ENCODE measurements at places on chromosomes 12 and 14.

DNA sequence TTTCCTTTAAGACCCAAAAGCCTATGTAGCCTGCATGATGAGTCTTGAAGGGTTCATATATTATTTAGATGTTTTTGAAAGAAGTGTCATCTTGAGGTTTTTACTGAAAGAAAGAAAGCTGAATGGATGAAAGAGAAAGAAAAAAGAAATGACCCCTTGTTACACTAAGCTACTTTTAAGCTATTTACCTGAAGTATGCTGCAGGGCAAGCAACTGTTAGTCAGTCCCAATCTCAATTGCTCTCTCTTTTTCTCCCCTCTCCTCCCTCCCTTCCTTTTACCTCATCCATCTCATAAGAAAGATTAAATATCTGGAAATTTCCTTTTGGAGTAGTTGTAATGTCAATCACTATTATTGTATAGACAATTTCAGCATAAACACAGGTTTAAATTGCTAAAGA, 512.4 kb downstream of the TMTC2 start:
- no peak for DNase-seq

DNA sequence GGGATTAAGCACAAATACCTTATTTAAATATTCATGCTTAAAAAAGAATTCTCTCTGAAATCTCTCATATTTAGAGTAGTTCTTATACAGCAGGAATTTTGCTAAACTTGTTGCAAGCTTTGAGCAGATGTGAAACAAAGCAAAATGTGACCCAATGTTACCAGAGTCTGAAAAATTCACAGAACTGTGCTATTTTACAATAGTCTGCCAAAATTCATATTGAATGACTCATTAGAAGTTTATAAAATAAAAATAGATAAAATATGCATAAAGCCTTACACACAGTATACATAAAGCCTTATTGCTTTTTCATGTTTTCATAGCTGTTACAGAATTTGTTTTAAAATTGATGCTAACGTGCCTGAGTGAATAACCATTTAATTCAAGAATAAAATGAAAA, 17.8 kb upstream of the RHOJ start:
- no peak for DNase-seq

GRCh38 chr12:30437616-30438015, 258.1 kb downstream of the IPO8 start:
- no peak for DNase-seq

DNA sequence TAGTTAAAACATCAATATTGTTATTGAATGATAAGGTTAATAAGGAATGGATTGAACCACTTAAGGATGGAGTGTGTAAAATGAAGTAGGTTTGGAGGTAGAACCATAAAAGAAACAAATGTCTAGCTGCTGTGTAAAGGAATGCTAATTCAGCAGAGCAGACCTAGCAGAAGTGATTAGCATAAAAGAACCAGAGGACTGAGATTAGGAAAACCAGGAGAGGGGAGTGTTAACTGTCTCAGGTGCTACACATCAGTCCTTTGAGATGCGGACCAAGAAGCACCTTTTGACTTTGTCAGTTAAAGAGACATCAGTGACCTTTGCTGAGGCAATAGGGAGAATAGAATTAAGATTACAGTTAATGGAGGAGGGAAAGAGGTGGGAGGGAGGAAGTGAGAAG, 84.5 kb downstream of the PLEKHA5 start:
- DNase-seq = no peak

GRCh38 chr12:47267571-47267970, 187.8 kb upstream of the AMIGO2 start:
- DNase-seq = no peak

- DNase-seq = peak; percentile 30
These were observed 656 bp downstream of the RAB21 start for GRCh38 chr12:71755146-71755892.

DNA sequence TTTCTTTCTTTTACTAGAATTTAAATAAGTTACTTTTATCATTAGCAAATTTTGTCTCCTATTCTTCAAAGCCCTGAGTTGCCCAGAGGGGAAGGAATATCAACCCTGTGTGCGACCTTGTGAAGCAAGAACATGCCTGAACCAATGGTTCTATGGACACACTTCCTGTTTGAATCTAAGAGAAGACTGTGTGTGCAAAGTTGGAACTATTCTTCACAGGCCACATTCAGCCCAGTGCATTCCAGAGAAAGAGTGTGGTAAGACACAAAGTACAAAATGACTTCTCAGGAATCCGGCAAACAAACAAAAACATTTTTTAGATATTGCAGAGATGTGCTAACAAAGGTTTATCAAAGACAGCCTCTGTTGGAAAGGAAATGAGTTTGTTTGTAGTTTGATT, 90.8 kb upstream of the PTPRQ start:
- no peak for DNase-seq

DNA sequence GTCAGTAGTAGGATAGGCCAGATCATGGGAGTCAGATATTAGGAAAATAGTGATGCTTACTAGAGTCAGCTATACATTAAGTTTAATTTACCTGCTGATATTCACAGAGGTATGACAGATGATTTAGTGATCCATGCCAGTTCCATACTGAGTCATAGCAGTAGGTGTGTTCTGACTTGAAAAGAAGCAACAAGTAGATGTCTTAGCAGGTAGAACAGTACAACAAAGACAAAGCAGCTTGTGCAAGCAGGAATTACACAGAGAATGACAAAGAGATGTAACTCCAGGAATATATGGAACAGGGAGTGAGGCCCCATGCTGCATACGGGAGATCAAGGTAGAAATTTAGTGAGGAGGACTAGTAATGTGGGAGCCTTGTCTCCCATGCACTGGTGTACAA, 556.9 kb downstream of the SLC16A7 start:
- DNase-seq = no peak

DNA sequence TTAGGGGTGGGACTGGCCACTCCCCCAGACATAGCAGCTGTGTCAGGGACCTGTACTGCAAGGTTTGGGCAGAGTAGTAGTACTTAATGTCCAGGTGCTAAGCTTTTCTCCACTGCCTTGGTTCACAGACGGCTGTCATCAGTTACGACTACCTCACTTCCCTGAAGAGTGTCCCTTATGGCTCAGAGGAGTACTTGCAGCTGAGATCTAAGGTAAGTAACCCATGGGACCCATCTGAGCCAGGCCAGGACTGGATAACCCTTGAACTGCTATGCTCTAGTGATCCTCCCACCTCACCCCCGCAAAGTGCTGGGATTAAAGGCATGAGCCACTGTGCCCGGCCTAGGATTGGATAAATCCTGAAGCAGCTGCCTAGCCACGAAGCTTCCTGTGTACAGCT, 22.4 kb downstream of the ADCK1 start:
- no peak for DNase-seq

DNA sequence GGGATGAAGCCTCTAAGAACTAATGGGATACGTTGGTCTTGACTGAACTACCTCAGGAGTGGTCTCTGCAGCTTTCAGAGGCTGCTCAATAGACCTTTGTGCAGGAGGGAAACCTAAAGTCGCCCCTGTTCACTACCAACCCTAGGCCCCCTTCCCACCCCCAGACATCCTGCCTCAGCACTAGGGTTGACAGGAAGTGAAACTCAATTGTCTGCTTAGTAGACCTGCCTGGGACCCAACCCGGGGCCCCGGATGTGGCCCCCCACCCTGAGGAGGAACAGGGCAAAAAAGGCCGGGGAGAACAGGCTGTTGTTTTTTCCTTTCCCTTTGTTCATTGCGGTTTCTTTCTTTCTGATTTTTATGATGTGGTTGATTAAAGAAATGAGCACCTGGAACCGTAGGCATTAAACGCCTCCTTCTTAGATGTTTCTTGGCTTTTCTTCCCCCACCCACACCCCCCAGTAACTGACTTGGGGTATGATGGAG, 1.6 kb upstream of the DGKA start:
- peak; percentile 52 for DNase-seq

- no peak for DNase-seq
These were observed 197.5 kb downstream of the STXBP6 start for GRCh38 chr14:24852312-24853060.

DNA sequence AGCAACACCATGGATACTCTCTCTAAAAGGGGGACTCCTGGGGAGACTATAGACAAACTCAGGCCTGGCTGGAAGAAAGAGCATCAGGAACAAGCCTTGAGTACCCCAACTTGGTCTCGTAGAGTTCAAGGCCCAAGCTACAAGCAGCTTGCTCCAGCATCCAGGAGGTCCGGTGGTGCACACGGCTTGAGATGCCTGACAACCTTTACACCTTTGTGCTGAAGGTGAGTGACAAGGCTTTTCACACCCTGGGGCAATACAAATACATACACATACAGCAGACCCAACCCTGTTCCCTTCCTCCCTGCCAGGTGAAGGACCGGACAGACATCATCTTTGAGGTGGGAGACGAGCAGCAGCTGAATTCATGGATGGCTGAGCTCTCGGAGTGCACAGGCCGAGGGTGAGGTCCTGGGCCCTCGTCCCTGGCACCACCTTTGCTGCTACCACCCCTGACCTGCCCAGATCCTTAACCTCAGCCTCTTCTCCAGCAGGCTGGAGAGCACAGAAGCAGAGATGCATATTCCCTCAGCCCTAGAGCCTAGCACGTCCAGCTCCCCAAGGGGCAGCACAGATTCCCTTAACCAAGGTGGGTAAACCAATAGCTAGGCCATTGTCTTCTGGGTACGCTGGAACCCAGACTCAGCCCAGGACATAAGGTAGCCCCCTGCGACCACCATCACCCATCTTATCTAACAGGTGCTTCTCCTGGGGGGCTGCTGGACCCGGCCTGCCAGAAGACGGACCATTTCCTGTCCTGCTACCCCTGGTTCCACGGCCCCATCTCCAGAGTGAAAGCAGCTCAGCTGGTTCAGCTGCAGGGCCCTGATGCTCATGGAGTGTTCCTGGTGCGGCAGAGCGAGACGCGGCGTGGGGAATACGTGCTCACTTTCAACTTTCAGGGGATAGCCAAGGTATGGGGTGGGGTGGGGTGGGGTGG, 41.2 kb downstream of the SH2B3 start:
- DNase-seq = no peak

- no peak for DNase-seq
These were observed 23.6 kb upstream of the FAM181A start for GRCh38 chr14:93903342-93904184.

DNA sequence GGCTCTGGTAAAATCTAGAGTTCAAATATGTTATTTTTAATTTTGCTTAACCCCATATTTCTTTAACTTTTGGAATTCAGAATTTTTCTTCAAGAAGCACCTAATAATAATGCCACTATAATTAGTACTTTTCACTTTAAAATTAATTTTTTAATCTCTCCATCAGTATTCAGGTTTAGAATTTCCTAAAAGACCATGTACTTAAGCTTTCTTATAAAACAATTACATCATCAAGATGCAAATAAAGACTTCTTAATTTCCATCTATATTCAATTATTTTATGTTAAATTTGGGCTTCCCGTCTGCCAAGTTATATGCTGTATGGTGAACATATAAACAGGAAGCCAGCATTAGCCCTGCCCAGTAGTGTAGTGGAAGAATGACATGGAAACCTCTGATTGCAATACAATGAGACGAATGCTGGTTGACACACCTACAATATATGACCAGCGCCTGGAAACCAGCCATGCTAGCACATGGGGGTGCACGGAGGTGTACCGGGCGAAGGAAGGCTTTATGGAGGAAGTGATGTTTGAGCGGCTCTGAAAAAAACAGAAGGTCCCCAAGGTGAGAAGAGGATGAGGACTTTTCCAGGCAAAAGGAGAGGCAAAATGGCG, 82.2 kb downstream of the LLPH start:
- no peak for DNase-seq

- no peak for DNase-seq
These were observed 392.7 kb downstream of the RPS29 start for GRCh38 chr14:49193332-49194065.

DNA sequence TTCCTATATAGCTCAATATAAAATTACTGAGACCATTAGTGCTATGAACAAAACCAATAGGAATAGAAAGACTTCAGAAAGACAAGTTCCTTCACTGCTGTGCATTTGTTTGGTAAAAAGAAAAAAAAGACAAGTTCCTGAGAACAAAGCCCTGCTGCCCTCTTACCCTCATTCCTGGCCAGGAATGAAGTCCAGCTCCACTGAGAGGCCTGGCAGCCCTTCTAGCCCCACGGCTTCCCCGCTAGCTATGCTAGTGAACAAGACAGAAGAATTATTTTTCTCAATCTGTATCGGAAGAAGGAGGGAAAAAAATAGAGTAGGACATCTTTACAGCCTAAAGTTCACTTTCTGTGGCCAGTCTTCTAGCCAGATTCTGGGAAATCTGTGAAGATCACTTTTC, 1.6 kb downstream of the MFAP5 start:
- no peak for DNase-seq

DNA sequence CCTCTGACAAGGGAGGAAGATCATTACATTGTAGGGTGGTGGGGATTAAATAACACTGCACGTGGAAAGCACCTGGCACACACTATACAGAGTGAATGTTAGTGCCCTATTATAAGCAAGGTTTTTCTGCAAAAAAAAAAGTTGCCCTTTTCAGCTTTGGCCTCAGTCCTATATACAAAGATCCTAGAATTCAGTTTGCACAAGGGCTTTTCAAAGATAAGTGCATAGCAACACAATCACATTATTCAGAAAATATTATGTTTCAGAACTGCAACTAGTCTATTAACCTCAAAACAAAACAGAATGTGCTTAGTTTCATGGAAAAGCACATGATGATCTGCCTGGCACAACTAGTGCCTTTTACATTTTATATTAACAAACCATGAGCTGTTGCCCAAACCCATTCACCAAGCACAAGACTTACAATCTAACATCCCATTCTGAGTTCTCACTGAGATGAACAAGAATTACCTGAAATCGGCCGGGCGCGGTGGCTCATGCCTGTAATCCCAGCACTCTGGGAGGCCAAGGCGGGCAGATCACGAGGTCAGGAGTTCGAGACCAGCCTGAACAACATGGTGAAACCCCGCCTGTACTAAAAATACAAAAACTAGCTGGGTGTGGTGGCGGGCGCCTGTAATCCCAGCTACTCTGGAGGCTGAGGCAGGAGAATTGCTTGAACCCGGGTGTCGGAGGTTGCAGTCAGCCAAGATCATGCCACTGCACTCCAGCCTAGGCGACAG, 1.8 kb downstream of the TM7SF3 start:
- DNase-seq = no peak

DNA sequence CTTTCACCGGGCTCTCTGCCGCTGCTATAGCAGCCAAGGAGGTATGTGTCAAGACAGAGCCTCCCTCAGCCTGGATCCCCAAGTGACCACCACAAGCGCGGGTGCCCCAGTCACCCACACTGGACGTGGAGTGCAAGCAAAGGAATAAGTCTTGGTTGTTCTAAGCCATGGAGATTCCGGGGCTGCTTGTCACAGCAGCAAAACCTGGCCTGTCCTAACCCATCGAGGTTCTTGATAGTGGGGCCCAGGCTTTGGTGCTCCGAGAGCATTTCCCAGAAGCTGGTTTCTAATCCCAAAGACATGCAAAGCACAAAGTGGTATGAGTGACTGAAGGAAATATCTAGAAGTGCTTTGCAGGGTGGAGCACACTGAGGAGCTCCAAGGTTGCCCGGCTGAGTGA, 51.3 kb downstream of the SCARB1 start:
- DNase-seq = no peak

GRCh38 chr14:91038439-91038838, 22.0 kb downstream of the RPS6KA5 start:
- no peak for DNase-seq

DNA sequence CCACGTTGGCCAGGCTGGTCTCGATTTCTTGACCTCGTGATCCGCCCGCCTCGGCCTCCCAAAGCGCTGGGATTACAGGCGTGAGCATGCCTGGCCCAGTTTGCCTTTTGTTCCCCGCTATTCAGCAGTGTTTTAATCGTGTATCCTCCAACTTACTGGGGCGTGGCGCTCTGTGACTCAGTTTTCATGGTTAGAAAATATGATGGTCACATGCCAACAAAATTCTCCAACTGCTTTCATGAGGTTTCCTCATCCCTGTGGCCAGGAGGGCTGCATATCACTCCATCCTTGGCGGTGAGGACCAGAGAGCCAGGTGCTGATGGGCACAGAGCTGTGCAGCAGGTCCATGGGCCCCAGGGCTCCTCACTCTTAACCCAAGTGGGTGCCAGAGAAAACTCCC, 33.0 kb upstream of the PRMT8 start:
- DNase-seq = no peak

Data from putamen (tissue), 1 donor.